T-helper 17 cell (primary cell): ENCODE measurements at places on chromosomes 3 and 15.

- H3K27ac ChIP-seq: no peak overlapping the region
- peaks cover 9% of the 10 kb centered on the region for H3K27me3 ChIP-seq
- DNase-seq: no peak
- H3K36me3 ChIP-seq: no peaks in the 10 kb centered on the region
- H3K4me3 ChIP-seq: no peak overlapping the region
- H3K4me1 ChIP-seq: no peaks in the 10 kb centered on the region
These were observed 101.7 kb upstream of the COL8A1 start for GRCh38 chr3:99536555-99537314.

GRCh38 chr3:9732080-9732739 lies 675 bp downstream of the BRPF1 start:
- peaks cover 42% of the 10 kb centered on the region for H3K4me1 ChIP-seq
- DNase-seq: peak; percentile 29
- H3K4me3 ChIP-seq: peak overlapping the region; percentile 97
- no peaks in the 10 kb centered on the region for H3K27me3 ChIP-seq
- H3K27ac ChIP-seq: peak overlapping the region; percentile 87

- H3K27ac ChIP-seq: no peak overlapping the region
- peaks cover 5% of the 10 kb centered on the region for H3K4me1 ChIP-seq
- H3K4me3 ChIP-seq: no peak overlapping the region
- DNase-seq: no peak
- peaks cover 10% of the 10 kb centered on the region for H3K36me3 ChIP-seq
These were observed 12.2 kb downstream of the SELENOS start for GRCh38 chr15:101264911-101265641.

DNA sequence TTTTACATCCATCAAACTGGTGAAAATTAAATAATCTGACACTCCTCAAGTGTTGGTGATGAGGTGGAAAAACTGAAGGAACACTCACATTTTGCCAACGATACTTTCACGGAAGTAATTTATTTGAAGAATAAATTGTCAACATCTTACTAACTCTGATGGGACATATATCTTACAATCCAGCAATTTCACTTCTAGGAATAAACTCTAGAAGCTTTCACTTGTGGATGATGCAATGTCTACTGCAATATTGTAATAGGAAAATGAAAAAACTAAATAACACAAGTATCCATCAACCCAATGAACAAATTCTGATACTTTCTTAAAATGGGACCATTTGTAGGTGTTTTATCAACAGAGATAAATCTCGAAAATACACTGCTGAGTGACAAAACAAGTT lies 16.2 kb upstream of the LIPC start:
- H3K27ac ChIP-seq: no peak overlapping the region
- no peaks in the 10 kb centered on the region for H3K27me3 ChIP-seq
- H3K4me1 ChIP-seq: no peaks in the 10 kb centered on the region
- DNase-seq: no peak
- H3K36me3 ChIP-seq: no peaks in the 10 kb centered on the region
- no peak overlapping the region for H3K4me3 ChIP-seq

DNA sequence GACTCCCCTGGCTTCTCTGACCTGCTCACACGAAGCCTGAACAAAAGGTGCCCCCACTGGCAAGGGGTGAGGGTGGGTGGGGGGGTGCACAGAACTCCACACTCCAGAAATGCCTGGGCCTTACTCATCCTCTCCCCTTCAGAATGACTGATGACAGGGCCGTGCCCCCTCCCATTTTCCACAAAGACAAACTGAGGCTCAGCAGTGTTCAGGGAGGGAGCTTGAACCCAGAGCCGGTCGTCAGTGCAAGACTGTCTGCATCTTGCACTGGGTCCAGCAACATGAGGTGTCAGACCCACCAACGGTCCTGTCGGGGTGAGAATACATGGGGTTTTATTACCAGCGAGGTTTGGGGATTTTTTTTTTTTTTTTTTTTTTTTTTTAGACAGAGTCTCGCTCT lies 15.3 kb downstream of the IGDCC3 start:
- H3K4me3 ChIP-seq: no peak overlapping the region
- peaks cover 22% of the 10 kb centered on the region for H3K27me3 ChIP-seq
- peaks cover 6% of the 10 kb centered on the region for H3K36me3 ChIP-seq
- DNase-seq: no peak

GRCh38 chr3:13620281-13620680 lies 71.4 kb downstream of the FBLN2 start:
- H3K27me3 ChIP-seq: peaks cover 14% of the 10 kb centered on the region
- peaks cover 8% of the 10 kb centered on the region for H3K4me1 ChIP-seq
- H3K4me3 ChIP-seq: no peak overlapping the region
- no peak for DNase-seq
- peaks cover 2% of the 10 kb centered on the region for H3K36me3 ChIP-seq
- H3K27ac ChIP-seq: no peak overlapping the region

- H3K36me3 ChIP-seq: no peaks in the 10 kb centered on the region
- DNase-seq: no peak
- no peak overlapping the region for H3K27ac ChIP-seq
- H3K27me3 ChIP-seq: peaks cover 35% of the 10 kb centered on the region
These were observed 8.4 kb upstream of the ATR start for GRCh38 chr3:142586803-142587406.

- DNase-seq: no peak
- no peak overlapping the region for H3K27ac ChIP-seq
- H3K36me3 ChIP-seq: peaks cover 2% of the 10 kb centered on the region
- no peaks in the 10 kb centered on the region for H3K4me1 ChIP-seq
- no peak overlapping the region for H3K4me3 ChIP-seq
- peaks cover 20% of the 10 kb centered on the region for H3K27me3 ChIP-seq
These were observed 60.1 kb upstream of the SEC61A1 start for GRCh38 chr3:127992127-127992526.

DNA sequence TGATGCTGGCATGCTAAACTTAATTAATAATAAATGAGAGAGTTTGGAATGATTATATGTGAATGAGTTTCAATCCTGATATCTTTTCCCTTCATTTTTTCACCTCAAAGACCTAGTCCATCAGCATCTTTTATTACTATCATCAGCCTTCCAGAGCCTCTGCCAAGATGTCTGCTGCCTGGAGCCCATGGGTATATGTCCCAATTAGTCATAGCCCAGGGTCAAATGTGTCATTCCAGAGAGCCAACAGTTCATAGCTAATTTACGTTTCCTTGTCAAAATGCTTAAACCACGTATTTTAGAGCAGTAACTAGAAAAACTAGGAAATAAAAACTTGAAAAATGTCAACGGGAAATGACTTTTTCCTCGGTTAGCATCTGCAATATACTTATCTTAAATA lies 457.9 kb downstream of the SI start:
- no peak for DNase-seq
- no peaks in the 10 kb centered on the region for H3K36me3 ChIP-seq
- H3K27me3 ChIP-seq: no peaks in the 10 kb centered on the region
- no peaks in the 10 kb centered on the region for H3K4me1 ChIP-seq

- peaks cover 35% of the 10 kb centered on the region for H3K27me3 ChIP-seq
- H3K4me1 ChIP-seq: peaks cover 3% of the 10 kb centered on the region
- no peak overlapping the region for H3K27ac ChIP-seq
- no peak overlapping the region for H3K4me3 ChIP-seq
- H3K36me3 ChIP-seq: peaks cover 9% of the 10 kb centered on the region
These were observed 250.7 kb downstream of the OPA1 start for GRCh38 chr3:193843474-193844301.

DNA sequence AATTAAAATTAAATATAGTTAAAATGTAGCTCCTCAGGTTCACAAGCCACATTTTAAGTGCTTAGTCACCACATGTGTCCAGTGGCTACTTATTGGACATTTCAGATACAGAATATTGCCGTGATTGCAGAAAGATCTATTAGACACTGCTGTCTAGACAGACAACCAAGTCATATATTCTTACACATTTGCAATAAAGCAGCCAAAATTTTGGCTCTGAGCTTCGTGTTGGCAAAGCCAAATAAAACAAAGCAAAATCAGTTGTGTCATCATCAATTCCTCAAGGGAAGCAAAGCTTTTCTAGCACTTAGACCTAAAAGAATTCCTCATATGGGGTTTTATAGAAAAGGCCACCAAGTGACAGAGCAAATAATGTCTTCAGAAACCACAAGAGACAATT lies 193.1 kb upstream of the LPP start:
- H3K27me3 ChIP-seq: no peaks in the 10 kb centered on the region
- H3K4me1 ChIP-seq: peaks cover 6% of the 10 kb centered on the region
- no peak for DNase-seq
- no peaks in the 10 kb centered on the region for H3K36me3 ChIP-seq
- no peak overlapping the region for H3K4me3 ChIP-seq

- no peak for DNase-seq
- H3K4me1 ChIP-seq: peaks cover 18% of the 10 kb centered on the region
- H3K36me3 ChIP-seq: peaks cover 6% of the 10 kb centered on the region
- H3K27me3 ChIP-seq: peaks cover 83% of the 10 kb centered on the region
- no peak overlapping the region for H3K27ac ChIP-seq
- peak overlapping the region; percentile 64 for H3K4me3 ChIP-seq
These were observed 183.4 kb upstream of the TOPAZ1 start for GRCh38 chr3:44058022-44058867.

- peaks cover 12% of the 10 kb centered on the region for H3K4me1 ChIP-seq
- H3K27me3 ChIP-seq: no peaks in the 10 kb centered on the region
- H3K27ac ChIP-seq: no peak overlapping the region
- H3K36me3 ChIP-seq: no peaks in the 10 kb centered on the region
- H3K4me3 ChIP-seq: no peak overlapping the region
These were observed 6.8 kb upstream of the DUSP7 start for GRCh38 chr3:52063026-52063723.

DNA sequence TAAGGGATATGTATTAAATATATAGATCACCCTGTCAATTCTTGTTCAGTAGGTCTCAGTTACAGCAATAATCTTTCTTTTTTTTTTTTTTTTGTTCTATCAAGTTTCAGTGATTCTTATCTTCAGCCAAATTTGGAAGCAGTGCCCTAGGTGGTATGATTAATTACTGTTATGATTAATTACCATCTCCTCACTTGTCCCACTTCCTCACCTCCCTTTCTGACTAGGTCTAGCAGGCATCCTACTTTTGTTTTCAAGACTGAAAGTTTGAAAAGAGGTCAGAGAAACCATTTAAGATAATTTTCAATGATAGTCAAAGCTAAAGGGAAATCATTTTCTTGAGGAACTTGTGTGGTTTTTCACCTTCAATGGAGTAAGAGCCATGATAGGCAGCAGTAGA lies 144.0 kb upstream of the CNTN4 start:
- no peak overlapping the region for H3K4me3 ChIP-seq
- DNase-seq: no peak

- H3K4me3 ChIP-seq: peak overlapping the region; percentile 95
- H3K36me3 ChIP-seq: peaks cover 4% of the 10 kb centered on the region
These were observed 32.5 kb upstream of the ZNF445 start for GRCh38 chr3:44510000-44510368.

DNA sequence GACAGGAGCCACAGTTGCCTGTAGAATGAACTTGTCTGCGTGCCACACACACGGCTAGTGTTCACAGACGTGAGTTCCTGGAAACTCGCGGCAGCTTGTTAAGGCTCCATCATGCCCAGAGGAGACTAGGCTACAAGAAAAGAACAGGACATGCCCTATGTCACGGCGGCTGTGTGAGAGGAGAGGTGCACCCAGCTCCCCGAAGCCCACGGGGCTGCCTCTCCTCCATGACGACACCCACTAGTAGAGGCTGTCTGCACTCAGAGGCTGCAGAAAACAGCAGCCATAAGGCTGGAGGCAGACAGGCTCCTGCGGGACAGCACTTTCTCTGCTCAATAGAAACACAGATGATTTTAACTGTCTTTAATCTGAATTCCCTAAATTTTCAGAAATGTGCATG lies 19.0 kb upstream of the OCA2 start:
- peaks cover 7% of the 10 kb centered on the region for H3K36me3 ChIP-seq
- no peaks in the 10 kb centered on the region for H3K4me1 ChIP-seq
- peak overlapping the region; percentile 53 for H3K27ac ChIP-seq
- no peak overlapping the region for H3K4me3 ChIP-seq
- no peaks in the 10 kb centered on the region for H3K27me3 ChIP-seq

DNA sequence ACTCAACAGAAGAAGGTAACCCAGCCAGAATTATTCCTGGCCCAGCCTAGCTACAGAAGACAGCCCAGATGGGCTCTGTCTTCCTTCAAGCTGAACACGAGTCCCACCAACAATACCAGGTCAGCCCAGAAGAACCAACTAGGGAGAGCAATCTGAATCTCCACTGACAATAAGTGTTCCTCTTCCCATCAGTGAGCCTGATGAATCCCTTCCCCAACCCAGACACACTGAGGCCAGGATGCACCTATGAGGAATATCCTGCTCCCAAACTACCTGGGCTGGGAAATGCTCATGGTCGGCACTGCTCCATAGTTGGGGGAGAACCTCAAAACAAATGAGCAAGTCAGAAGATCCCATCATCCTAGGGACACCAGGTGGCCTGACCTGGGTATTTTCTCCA lies 351.1 kb downstream of the OCA2 start:
- H3K27ac ChIP-seq: no peak overlapping the region
- no peaks in the 10 kb centered on the region for H3K36me3 ChIP-seq
- H3K27me3 ChIP-seq: peaks cover 5% of the 10 kb centered on the region
- no peak overlapping the region for H3K4me3 ChIP-seq
- DNase-seq: no peak
- H3K4me1 ChIP-seq: no peaks in the 10 kb centered on the region

DNA sequence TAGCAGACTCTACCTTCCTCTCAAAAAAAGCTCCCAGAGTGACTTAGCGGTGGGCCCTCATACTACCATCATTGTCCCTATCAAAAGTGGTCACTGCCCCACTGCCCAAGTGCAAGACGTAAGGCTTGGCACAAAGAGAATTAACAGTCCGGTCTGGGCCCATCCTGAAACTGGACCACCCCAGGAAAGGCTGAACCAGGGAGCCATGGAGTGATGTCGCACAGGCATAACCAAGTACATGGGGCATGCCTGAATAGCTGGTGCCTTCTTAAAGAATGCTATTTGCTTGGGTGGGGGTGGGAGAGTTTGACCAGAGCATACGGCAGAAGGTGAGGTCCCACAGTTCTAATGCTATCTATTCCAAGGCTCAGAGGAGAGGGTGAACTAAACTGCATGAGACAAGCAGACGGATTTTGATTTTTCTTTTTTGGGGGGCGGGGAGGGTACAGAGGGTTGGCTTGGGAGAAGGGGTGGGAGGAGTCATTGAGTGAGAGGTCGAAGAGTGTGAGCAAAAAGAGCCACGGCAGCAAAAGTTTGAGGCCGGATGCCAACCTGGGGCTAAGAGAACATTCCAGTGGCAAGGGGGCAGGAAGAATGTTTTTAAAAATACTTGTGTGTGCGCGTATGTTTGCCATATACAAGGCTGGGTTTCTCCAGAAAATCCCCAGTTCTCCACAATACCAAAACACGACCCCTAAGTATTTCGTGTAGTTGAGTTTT lies 50.2 kb downstream of the FAM174B start:
- H3K27me3 ChIP-seq: peaks cover 40% of the 10 kb centered on the region
- H3K4me1 ChIP-seq: peaks cover 2% of the 10 kb centered on the region
- no peaks in the 10 kb centered on the region for H3K36me3 ChIP-seq
- no peak for DNase-seq

GRCh38 chr15:92643849-92644815 lies 11.4 kb downstream of the FAM174B start:
- H3K4me3 ChIP-seq: no peak overlapping the region
- H3K27ac ChIP-seq: no peak overlapping the region
- no peak for DNase-seq

DNA sequence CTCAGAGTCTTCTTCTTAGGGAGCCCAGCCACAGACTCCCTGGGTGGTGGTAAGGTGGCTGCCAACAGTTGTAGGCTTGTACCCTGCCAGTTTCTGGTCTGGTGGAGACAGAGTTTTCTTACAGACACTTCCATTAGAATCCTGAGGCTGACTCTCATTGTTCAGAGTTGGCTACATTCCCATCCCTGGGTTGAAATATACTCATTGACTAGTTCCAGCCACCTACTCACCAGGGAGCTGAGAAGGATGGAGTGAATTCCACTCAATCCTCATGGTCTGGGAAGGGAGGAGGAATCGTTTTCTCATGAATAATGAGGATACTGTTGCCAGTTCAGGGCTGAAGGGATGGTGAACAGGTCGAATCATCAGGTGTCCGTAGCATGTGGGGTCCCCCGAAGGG lies 226.5 kb upstream of the PROK2 start:
- H3K4me3 ChIP-seq: no peak overlapping the region
- no peak for DNase-seq
- H3K4me1 ChIP-seq: peaks cover 2% of the 10 kb centered on the region
- peaks cover 67% of the 10 kb centered on the region for H3K27me3 ChIP-seq
- no peak overlapping the region for H3K27ac ChIP-seq
- no peaks in the 10 kb centered on the region for H3K36me3 ChIP-seq
